Naive thymus-derived CD8-positive, alpha-beta T cell (primary cell): ENCODE measurements at places on chromosomes 3 and 15.

DNA sequence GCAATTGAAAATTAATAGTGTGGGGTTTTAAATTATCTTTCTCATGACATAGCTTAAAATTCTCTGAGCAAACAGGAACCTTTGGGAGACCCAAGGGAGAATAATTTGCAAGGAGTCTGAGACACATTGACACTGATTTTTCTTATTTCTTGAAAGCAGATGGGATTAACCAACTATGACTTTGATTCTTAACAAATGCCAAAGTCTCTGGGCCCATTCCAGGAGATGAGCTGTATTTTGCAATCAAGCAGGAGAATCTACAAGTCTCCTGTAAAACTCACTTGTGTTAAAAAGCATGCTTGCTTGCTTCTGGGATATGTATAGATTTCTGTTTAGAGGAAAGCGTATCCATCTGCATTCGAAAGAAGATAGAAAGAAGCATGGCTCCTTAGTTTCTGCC, 71.3 kb upstream of the STT3B start:
- no peak for DNase-seq

DNA sequence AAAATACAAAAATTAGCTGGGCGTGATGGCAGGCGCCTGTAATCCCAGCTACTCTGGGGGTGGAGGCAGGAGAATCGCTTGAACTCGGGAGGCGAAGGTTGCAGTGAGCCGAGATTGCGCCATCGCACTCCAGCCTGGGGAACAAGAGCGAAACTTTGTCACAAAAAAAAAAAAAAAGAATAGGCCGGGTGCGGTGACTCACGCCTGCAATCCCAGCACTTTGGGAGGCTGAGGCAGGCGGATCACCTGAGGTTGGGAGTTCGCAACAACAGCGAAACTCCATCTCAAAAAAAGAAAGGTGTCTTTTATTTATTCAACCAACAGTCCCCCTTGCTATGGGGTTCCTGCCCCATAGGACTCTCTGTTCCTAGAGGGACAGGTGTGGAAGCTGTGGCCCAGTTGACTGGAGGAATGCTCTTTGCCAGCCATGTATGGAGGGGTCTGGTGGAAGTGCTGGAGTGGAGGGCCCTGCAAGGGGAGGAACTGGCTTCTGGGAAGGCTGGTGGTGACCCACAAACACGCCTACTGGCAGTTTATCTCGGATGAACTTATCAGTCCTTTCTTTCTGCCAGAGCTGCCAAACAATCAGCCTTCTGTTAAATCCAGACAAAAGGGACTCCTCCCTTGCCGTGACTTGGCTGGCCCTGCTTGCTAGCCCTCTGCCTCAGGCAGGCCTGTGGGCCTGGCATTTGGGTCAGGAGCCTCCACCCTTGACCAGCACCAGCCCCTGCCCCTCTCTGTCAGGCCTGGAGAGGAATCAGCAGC, 4.6 kb upstream of the DAG1 start:
- DNase-seq: no peak

DNA sequence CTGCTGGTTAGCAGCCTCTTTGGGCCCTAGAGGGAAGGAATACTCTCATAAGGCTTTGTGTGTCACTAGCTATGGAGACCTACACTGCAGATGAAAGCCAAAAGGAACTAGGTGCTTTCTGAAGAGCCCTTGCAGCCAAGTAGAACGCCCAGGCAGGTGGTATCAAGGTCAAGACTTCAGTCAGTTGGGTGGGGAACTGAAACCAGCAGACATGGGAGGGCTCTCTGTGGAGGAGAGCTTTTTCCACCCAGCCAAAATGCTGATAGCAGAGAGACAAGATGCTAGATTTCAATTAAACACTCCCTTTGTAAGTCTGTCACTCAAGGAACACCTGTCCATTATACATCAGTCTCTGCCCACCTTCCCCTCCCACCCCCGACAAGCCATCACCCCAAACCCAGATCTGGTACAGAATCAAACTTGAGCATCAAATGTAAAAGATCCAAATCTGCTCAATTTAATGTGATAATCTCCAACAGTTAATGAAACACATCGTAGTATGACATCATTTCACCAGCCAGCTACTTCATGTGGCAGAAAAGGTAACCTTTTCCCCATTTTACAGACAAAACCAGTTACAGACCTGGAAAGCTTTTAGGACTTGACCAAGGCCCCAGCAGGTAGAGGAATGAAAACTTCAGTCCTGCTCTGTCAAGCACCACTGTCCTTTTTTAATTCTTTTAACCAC, 14.6 kb downstream of the MRPS25 start:
- DNase-seq: no peak

- no peak for DNase-seq
Observed at GRCh38 chr3:30201715-30202114, 404.7 kb upstream of the TGFBR2 start.

DNA sequence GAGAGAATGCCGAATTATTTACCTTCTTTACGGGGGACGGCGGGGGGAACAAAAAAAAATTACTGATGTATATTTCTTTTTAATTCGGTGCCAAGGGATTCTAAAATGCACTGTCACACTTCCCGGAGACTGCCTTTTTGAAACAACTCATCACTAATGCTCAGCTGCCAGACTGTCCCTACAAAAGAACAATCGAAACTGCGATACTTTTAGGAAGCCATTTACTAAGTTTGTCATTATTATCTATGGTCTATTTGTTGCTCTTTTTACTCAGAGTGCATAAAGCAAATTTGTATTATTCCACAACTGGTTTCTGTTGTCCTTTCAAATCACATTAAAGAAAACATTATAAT, 60.8 kb downstream of the TM4SF4 start:
- no peak for DNase-seq

DNA sequence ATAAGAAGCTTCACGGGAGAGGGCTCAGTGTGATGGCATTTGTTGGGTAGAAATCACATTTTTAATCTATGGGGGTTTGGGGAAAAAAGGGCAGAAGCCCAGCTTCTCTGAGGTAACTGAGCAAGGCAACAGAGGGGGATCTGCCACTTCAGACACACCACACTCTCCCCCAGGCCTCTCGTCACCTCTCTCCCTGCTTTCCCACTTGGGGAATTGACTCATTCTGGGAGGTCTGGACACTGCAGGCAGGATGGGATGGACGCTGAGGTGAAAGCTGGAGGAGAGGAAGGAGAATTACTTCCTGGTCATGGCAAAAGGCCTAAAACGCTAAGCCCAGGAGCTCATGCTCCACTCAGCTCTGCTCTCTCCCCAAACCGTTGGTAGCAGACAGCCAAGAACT, 33.2 kb downstream of the MYO5C start:
- DNase-seq: no peak

DNA sequence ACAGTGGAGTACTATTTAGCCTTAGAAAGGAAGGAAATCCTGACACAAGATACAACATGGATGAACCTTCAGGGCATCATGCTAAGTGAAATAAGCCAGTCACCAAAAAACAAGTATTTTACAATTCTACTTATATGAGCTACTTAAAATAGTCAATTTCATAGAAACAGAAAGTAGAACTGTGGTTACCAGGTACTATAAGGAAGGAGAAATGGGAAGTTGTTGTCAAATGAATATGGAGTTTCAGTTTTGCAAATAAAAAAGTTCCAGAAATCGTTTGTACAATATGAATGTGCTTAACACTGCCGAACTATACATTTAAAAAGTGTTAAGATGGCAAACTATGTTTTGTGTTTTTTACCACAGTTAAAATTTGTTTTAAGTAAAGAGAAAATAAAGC, 26.8 kb downstream of the TRANK1 start:
- DNase-seq: no peak

DNA sequence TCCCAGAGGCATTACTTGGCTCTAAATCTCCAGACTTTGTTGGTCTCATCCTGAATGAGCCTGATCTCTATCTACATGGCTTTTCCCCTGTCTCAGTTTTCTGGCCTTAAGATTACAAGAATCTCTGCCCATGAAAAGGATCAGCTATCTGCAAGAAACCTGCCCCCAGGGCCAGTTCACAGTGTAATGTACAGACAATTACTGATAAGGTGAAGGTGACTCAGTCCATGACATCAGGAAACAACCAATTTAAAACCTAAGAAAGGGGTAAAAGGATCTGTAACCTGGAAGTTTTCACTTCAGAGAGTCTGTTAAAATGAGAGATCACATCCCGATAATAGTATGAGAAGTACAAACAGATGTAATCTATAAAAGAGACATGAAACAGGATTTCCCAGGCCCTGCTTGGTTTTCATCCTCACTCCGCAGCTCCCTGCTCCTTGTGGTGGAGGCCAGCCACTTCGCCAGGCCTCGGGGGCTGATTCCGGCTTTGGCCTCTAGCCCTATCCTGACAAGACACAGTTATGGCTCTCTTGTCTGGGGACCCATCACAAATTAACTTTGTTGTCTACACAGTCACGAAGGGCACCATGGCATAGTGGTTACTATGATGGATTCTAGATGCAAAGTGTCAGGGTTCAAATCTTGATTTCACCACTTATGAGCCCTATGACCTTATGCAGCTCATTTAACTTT, 136.9 kb downstream of the THSD4 start:
- DNase-seq: no peak
